ENCODE measurements at places on chromosomes 3 and 15. TPM values are rescaled to one million over a fixed set of nuclear protein-coding genes. Genes with fewer than 3 reads are reported as not detected.

TRNT1 gene
- 2.7 TPM for total RNA-seq

DNA sequence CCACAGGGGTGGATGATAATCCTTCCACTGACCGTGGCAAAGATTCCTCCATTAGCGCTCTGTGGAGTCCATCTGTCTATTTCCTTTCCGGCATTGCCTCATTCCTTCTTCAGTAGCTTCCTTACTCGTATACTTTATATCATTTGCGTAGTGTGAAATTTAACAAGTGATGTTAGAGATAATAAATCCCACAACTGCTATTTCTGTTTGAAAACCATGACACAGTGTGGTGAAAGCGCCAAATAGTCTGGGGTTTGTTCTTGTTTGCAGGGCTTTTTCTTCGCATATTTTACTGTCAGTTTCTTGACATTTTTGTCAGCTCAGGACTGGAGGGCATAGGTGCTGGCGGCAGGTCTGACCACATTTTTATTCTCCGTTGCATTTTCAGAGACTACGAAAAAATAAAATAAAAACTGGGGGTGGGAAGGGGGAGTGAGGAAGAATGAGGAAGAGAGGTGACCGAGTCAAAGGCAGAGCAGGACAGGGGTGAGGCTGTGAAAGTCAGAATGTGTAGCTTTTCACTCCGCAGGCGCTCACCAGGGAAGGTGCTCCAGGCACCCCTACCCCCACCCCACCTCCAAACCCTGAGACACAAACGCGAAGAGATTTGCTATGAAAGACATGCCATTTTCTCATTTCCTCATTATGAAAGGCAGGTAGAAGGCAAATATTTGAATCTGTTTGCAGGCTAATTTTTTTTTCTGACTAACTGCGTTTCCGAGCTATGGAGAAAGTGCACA is 965.0 kb downstream of the MCTP2 start:
- no peak for DNase-seq

GRCh38 chr3:40464339-40465110 is 7.4 kb downstream of the RPL14 start:
- no peak for DNase-seq

CHRNA5 gene
- 1.6 TPM for total RNA-seq

DNA sequence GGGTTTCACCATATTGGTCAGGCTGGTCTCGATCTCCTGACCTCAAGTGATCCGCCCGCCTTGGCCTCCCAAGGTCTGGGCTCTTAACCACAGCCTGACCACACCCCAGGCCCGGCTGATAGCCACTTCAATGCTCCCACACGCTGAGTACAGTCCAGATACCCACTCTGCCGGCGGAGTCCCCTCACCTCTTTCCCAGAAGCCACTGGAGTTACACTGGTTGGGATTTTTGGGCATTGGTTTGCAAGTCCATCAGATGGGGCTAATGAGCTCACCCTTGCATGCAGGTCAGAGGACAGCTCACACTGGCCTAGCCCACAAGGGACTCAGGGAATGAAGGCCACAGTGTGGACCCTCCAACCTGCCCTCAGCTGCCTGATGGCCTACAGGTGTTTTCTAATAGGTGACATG is 60.1 kb downstream of the IQSEC1 start:
- no peak for DNase-seq

DNA sequence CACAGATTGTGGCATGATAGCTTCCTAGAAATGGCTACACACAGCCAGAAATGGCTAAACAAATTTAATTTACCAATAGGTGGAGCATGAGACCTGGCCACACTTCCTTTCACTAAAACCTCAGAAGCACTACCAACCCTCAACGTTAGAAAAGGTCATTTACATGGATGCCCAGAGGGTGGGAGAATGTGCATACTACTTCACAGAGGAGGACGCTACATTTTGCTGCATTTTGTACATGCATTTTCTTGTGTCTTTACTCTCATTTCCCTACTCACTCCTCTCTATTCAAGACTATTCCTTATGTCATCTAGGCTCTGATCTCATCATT is 40.1 kb downstream of the C2CD4B start:
- DNase-seq = no peak

- DNase-seq = no peak
These were observed 9.7 kb downstream of the LIPC start for GRCh38 chr15:58441376-58442070.

DNA sequence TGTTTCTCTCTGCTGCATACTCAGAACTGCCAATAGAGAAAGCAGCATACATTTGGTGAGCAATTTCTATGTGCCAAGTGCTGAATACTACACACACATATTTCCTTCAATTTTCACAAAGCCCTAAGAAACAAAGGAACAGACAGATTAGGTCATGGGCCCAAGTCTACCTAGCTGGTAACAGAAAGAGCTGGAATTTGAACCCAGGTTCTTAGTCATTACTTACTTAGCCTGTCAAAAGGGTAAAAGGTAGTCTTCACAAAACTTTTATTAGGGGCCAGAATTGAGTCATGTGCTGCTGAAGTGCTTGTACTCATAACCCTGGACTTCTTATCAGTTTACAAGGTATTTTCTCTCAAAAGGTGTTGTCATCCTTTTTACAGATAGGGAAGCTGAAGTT is 10.4 kb upstream of the ABHD17C start:
- DNase-seq = no peak

DNA sequence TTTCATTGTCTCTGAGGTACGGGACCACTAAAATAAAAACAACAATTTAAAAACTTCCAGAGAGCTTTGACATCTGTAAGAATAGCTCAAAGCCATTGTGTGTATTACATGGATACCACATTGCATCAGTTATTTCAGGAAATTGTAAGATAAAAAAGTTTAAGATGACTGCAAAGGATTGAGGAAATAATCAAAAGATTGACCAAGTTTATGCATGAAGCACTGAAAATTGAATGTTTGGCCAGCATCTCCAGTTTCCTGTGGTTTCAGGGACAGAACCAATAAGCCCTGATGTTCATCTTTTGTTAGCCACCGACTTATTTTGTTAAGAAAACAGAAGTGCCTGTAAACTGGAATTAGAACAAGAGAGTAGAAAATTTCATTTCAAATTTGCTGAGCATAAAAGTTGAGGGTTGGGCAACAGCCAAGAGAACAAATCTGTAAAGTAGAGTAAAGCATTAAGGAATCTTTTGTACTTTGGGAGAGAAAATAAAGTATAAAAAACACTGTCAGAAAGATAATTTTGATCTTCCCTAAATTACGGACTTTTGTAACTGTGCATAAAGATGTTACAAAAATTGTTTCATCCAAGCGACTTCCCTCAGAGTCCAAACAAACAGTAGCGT is 211.5 kb upstream of the P2RY1 start:
- DNase-seq = no peak
